ENCODE measurements at places on chromosomes 5 and 9.

DNA sequence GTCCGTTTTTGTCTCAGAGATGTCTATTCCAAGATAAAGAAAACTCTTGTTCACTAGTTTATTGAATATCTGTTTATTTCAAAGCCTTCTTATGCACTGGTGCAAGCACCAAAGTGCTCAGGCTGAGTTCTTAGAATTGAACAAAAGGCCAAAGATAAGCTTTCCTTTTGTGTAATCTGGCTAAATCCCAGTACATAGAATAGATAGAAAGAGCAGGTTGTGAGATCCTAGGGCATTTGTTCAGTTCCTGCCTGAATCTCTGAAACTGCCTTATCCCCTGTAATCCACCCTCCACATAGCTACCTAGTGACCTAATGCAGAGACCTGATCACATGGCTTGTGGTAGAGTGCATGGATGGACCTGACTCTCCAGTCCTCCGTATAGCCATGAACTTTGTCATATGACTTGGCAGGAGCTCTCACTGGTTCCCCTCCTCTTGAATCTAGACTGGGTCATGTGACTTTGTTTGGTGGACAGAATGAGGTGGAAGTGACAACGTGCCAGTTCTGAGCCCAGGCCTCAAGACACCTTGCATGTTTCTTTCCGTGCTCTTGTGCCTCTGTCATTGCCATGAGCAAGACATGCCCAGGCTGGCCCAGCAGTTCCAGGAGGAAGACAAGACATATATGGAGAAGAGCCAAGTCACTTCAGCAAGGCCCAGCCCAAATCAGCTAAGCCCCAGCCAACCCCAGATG lies 139.3 kb upstream of the SHB start:
- DNase-seq = no peak

DNA sequence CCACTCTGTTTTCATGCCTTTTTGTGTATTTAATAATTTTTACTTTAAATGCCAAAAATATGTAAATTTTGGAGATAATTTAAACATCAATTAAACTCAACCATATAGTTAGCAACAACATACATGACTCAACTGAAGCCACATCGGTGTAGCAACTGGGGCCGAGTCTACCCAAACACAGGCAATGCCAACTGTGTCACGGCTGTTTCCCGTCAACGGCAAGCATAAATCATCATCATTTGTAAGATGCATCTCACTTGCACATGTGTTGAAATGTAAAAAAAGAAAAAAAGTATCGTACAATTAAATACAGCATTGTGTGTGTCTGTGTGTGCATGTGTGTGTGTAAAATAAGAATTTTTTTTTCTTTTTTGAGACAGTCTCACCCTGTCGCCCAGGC lies 160.1 kb upstream of the TAS2R1 start:
- DNase-seq = no peak

- DNase-seq = no peak
Observed at GRCh38 chr5:55070968-55071367, 31.5 kb upstream of the GZMA start.

- DNase-seq = no peak
Observed at GRCh38 chr9:33923079-33923478, 106.1 kb downstream of the UBE2R2 start.

DNA sequence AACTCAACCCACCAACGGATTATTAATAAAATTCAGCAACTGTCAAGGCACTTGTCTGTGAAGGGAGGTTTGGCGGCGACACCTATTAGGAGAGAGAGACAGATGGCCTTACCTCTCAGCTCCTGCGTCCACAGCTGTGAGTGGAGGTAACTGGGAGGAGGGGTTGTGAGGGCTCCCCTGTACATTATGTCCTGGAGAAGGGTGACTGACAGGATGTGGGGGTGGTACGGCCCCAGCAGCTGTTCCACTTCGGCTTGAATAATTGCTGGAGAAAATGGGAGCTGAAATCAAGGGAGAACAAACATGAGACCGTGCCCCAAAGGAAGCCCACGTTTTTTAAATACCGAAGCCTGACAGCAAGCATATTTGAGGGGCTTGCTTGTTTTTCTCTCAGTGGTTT lies 353.5 kb upstream of the RFX3 start:
- DNase-seq = no peak

DNA sequence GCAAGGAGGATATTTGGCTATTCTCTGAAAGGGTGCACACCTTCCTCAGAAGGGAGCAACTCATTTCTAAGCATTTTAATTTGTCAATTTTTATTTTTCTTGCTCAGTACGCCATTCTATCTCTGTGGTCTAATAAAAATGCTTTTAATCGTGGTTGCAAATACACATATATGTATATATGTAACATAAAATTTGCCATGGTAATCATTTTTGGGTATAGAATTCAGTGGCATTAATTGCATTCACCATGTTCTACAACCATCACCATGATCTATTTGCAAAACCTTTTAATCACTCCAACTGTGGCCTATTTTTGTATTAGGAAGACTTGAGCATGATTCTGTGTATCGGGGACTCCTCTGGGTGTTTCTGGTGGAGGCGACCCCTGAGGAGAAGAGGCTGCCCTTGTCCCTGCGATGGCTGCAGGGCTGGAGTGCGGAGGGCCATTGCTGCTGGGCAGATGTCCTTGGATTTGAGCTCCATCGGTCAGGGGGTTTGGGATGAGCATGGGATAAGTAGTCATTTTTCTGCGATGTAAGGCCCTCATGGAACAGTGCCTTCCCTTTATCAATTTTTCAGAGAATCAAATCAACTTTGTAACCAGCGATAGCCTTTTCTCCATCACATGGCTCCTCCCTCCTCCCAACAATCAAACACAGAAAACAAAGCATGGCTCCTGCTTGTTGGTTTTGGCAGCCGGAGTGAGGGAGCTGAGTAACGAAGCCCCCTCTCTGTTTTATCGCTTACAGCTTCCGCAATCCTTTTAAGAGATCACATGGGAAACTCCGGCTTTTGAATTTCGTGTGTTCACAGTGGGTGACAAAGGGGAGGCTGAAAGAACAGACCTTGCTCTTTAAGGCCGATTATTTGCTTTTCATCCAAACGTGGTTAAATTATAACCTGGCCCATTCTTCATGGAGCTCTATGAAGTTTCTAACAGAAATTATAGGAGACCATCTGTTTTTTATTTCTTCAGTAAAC lies 187.3 kb downstream of the TENT4A start:
- DNase-seq = no peak

DNA sequence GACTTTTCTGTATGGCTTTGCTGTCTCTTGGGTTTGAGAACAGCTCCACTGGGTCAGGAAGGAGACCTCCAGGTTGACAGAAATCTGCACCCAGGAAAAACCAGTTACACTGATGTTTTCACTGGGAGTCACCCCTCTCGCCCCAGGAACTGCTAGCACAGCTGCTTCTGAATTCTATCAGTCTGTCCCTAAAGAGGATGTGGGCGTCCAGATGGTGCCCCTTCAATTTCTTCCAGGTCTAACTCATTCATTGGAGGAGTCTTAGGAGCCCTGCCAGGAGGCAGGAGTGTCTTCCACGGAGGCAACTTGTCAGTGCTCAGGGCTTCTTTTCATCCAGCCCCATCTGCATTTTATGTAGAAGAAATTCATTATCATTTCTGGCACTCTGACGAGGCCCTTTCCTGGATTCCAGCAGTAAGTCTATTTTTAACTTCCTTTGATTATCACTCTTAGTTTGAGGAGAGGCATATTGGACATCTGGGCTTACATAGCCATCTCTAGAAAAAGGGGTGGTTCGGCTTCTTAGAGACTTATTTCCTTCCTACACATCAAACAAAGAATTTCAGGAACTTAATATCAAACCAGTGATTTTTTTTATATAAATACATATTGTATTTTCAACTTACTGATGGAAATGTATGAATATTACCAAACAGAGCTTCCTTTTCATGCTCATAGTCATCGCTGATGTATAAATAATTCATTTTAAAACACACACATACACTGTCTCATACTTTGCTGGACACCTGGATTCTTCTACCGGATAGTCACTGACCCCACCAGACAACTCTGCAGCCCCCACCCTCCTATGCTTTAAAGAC lies 148.8 kb downstream of the IRX2 start:
- no peak for DNase-seq

GRCh38 chr5:10367579-10367978 lies 14.1 kb downstream of the MARCHF6 start:
- DNase-seq = no peak

- DNase-seq = no peak
Observed at GRCh38 chr9:76180541-76180940, 213.7 kb downstream of the RFK start.

DNA sequence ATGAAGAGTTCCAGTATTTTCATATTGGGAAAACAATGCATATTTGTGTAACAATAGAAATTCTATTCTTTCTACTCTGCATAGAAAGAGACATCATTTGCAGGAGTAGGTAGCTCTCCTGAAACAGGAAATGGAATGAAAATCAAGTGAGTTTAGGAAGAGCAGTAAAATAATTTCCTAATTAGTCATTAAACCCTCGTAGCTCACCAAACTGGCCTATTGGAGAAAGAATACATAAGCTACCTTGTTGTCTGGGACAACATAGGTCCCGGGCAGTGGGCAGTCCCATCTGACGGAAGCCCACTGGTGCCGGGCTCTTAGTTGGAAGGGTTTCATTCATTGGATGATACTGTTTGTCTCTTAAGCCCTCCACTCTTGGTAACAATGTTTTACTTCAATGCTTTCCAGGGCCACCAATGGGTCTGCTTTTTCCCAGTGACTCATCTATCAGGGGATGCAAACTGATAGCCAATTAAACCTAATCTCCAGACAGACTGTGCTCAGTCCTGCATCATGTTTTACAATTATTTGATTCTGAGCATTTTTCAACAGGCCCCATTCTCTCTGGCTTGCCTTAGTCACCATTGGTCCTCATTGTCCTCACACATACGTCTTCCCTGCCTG lies 46.5 kb downstream of the GNA14 start:
- no peak for DNase-seq

- no peak for DNase-seq
Observed at GRCh38 chr5:62418462-62419076, 6.0 kb downstream of the IPO11 start.

- no peak for DNase-seq
Observed at GRCh38 chr5:1048861-1049838, 40.5 kb downstream of the NKD2 start.

- DNase-seq = no peak
Observed at GRCh38 chr5:96708600-96708999, 46.4 kb downstream of the CAST start.

GRCh38 chr5:44443172-44443571 lies 54.0 kb upstream of the FGF10 start:
- DNase-seq = no peak

DNA sequence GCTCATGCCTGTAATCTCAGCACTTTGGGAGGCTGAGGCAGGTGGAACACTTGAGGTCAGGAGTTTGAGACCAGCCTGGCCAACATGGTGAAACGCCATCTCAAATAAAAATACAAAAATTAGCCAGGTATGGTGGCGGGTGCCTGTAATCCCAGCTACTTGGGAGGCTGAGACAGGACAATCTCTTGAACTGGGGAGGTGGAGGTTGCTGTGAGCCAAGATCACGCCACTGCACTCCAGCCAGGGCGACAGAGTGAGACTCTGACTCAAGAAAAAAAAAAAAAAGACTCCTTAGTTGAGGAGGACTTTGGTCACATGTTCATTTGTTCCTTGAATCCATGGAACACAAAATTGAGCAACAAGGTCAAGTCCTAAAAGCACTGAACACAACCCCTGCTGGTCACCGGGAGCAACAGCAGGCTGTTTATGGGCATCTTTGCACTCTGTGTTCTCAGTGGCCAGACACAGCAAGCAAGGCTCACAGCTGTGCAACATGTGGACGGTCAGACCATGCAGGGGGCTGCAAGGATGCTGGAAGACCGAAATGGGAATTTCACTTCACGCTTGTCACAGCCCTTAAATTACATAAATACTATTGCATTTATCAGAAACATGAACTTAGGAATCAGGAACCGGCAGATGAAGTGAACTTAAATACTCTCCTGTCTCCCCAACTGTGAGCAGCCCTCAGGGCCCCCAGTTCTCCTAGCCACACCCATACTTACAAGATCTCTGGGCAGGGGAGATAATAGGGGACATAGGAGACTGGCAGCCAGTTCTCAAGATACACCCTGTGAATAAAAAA lies 2.8 kb downstream of the GBGT1 start:
- no peak for DNase-seq

DNA sequence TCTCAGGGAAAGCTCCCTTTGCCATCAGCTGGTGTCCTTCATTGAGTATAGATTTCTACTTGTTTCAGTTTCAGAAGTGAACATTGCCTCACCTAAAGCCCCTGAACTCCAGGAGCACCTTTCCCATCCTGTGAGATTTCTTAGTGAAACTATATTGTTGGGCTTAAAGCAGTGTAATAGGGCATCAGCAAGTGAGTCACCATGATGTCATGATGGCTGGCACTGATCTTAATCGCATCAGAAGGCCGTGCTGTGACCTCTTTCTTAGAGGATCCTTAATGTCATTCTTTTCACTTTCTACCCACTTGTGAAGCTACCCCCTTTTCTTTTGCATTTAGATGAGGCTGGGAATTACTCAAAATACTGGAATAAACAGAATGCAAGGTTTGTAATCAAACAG lies 401.3 kb downstream of the MTRR start:
- no peak for DNase-seq

- no peak for DNase-seq
Observed at GRCh38 chr9:21708260-21708711, 94.2 kb upstream of the MTAP start.

DNA sequence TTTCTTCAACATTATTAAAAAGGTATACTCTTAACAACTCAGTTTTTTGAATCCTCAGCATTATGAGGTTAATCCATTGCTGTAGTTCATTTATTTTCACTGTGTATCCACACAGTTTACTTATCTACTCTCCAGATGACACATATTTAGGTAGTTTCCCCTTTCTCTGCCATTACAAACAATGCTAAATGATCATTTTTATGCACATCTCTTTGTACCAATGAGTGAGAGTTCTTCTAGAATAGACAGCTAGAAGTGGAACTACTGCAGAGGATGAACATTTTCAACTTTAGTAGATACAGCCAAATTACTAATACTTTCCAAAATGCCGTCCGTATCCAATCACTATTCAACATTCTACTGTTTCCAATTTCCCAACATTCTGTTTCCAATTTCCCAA lies 11.5 kb downstream of the AFF4 start:
- DNase-seq = no peak

- no peak for DNase-seq
Observed at GRCh38 chr5:148951612-148952011, 111.2 kb downstream of the SH3TC2 start.

GRCh38 chr5:15097552-15097951 lies 226.0 kb upstream of the ANKH start:
- no peak for DNase-seq

DNA sequence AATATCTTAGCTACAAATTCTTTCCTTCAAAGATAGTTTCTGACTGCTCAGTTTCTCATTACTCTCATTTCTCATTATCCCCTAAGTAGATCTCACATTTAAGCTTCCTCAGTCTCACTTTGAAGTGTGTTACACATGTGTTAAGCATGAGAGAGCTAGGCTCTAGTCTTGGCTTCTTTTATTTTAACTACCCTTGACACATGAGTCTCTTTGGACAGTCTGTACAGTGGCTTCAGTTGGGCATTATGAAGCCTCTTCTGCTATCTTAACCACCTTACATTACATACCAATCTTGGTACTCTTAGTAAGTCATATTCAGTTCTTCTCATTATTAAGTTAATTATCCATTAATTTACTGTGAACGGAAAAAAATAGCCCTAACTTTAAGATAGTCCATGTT lies 232.5 kb downstream of the FBXL17 start:
- DNase-seq = no peak

- DNase-seq = no peak
Observed at GRCh38 chr5:133340822-133341221, 271.5 kb downstream of the FSTL4 start.

GRCh38 chr5:122153774-122154173 lies 24.4 kb downstream of the ZNF474 start:
- no peak for DNase-seq

Measured in brain pericyte (primary cell).